ENCODE measurements at places on chromosomes 3 and 15.

GRCh38 chr3:195748661-195749060 lies 27.9 kb downstream of the MUC20 start:
- no peak for DNase-seq

GRCh38 chr3:37635251-37635650 lies 226.4 kb upstream of the CTDSPL start:
- DNase-seq, result no peak

DNA sequence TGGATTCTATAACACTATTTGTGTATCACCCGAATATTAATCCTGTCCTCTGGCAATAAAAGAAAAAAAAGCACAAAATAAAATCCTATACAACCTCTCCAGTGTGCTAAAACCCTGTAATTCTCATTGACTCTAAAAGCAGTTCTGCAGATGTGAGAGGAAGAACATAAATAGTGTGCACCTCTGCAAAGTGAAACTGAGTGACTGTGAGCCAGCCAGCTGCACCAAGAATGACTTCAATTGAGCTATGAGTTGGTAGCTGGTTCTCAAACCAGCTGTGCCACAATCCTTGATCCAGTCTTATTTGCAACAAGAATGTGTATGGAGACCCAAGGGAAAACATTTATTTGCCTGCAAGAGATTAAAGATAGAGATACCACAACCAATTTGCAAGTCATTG lies 31.2 kb upstream of the COL8A1 start:
- DNase-seq, result no peak

GRCh38 chr3:14789640-14790285 lies 29.0 kb upstream of the FGD5 start:
- no peak for DNase-seq

DNA sequence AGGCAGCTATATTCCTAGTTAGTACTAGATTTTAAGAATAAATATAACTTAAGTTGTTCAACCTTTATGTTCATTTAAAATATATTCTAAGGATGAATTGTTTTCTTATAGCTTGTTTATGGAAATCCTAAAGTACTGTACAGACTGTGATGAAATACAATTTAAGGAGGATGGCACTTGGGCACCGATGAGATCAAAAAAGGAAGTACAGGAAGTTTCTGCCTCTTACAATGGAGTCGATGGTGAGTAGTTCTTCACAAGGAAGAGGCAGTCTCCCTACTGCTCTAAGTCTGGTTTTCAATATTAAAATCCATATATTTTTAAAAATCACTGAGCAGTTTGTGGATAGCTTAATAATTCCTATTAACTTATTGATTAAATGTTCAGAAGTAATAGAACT lies 29.6 kb downstream of the CALML4 start:
- DNase-seq, result no peak

DNA sequence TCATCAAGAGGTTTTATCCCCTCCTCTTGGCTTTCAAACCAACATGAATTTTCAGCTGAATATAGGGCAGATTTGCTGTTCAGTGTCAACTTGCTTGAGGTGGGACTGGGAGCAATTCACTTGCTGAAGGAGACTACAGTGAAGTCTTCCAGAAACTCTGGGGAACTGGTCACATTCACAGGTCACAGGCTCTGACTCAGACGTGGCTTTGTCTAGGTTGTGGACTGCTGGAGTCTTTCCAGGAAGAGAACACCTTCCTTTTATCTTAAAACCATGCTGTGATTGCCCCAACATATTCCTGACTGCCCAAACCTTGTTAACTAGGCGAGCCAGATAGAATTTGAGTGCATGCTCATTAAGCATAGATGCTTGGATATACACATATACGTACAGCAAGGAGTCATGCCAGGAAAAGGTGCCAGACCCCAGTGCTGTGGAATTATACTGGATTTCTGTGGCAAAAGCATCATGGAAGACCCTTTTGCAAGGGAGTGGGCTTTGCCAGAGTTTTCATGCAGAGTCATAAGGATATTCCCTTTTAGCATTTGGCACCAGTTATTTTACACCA lies 399.1 kb upstream of the TBL1XR1 start:
- DNase-seq, result no peak

- DNase-seq, result no peak
Measured at GRCh38 chr3:31581660-31582059, 48.9 kb downstream of the STT3B start.

GRCh38 chr3:14397531-14397930 lies 4.9 kb upstream of the SLC6A6 start:
- DNase-seq, result no peak

- DNase-seq, result no peak
Measured at GRCh38 chr3:72595376-72595775, 252.9 kb downstream of the SHQ1 start.

DNA sequence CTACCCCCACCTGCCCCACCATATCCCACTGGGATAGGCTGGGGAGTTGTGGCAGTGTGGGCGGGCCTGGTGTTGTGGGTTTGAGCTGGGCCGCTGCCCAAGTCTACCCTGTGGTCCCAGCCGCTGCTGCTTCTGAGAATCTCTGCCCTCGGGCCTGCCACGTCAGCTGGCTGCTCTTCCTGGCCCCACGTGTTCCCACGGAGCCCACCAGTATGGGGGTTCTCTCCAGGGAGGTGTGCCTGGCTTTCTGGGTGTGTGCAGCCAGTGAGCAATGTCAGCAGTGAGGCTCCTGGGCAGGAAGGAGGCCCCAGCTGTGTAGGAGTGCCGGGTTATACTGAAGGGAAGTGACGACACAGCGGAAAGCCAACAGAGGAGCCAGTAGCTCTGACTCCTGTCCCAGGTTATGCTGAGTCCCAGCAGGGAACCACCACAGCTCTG lies 10.5 kb downstream of the GNAI2 start:
- peak; percentile 71 for DNase-seq

DNA sequence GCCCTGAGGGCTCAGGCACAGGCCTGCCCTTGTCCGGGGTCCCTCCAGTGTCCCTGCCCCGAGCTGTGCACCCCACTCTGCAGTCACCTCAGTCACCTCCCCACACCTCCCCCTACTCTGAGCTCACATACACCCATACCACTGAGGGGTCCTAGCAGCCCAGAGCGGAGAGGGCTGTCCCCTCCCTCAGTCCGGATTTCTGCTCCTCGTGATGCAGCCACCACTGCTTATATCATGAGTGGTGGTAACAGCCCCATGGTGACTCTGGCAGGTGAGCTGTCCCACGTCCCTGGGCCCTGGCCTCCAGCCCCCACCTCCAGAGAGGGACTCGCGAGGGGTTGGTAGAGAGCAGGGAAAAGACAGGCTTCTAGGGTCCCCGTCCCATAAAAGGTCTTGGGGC lies 8.0 kb downstream of the CSPG4 start:
- no peak for DNase-seq

- DNase-seq, result no peak
Measured at GRCh38 chr3:105834768-105835167, 34.0 kb downstream of the CBLB start.

DNA sequence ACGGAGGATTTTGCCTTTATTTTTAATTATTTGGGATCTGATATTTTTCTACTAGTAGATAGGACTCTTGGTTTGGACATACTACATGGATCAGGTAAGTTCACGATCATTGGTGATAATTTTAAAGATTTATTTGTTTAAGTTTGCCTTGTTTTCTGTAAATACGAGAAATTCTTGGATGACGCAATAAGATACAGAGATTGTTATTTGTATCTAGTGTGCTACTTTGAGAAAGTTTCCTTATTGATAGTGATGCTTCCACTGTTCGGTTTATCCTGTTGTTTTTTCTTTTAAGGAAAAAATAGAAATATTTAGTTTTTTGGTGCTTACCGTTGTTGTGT lies 577 bp downstream of the CHD2 start:
- DNase-seq, result no peak

Data from CD4-positive, CD25-positive, alpha-beta regulatory T cell (primary cell).